ENCODE measurements at places on chromosomes 11 and 22.

DNA sequence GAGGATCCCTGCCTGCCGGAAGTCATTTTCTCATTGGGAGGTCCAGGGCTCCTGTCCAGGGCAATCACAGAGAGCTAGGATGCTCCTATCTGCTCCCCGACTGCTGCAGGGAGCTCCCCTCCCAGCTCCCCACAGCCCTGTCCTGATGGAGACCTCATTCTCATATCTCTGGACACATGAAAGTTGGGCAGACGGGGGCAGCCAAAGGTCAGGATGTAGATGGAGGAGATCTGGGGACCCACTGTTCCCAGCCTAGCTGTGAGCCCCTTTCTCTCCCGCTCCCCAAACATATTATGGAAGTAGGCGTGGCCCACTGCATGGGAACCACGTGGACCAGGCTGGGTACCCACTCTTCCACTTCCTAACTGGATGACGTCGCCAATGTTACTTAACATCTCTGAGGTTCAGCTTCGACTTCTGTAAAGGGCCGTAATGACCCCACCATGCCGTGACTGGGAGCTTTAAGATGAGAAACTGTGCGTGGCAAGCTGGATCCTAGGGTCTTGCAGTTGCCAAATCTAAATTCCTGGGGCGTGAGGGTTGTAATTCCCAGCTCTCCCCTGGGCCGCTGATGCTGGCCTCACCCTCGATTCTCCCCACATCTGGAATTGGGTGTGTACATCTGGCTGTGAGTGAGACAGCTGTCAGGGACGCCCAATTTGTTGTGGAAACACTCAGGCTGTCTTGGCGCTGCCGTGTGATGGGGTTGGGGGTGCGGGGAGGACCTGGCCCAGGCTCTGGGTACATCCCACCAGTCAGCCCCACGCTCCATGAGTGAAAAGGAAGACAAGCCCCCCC lies 1.8 kb downstream of the CDC42EP2 start:
- DNase-seq = no peak

DNA sequence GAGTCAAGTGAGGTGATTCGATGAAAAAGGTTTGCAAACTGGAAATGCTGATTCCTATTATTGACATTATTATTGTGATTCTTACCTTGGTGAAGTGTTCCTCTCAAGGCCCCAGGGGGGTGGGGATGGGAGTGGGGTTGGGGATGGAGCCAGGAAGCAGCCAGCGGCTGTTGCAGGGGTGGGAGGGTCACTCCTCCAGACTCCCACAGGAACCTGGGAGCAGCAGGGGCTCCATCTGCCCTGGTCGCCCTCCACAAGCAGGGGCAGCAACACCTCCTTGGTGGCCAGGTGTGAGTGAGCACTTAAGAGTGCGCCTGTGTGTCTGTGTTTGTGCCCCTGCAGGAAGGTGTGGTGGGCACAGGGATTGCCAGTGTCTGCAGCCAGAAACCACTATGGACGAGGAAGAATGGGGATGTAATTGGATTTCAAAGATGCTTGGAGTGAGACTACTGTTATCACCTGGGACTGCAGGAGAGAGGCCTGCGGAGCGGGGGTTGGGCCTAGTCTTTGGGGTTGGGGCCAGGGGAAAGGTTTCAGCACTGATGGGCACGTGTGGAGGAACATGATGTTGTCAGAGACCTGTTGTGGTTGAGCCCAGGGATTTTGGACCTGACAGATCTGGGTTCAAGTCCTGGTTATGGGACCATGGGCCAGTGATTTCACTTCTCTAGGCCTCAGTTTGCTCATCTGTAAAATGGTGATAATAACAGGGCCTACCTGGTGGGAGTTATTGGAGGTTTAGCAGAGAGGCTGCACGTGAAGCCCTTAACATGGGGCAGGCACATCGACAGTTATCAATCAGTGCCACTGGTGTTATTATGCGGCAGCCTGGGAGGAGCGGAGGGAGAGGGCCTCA lies 3.6 kb upstream of the TP53I11 start:
- no peak for DNase-seq

GRCh38 chr11:132158091-132158490 lies 787.7 kb downstream of the NTM start:
- DNase-seq = no peak

GRCh38 chr11:64226507-64227051 lies 505 bp downstream of the NUDT22 start:
- peak; percentile 15 for DNase-seq

DNA sequence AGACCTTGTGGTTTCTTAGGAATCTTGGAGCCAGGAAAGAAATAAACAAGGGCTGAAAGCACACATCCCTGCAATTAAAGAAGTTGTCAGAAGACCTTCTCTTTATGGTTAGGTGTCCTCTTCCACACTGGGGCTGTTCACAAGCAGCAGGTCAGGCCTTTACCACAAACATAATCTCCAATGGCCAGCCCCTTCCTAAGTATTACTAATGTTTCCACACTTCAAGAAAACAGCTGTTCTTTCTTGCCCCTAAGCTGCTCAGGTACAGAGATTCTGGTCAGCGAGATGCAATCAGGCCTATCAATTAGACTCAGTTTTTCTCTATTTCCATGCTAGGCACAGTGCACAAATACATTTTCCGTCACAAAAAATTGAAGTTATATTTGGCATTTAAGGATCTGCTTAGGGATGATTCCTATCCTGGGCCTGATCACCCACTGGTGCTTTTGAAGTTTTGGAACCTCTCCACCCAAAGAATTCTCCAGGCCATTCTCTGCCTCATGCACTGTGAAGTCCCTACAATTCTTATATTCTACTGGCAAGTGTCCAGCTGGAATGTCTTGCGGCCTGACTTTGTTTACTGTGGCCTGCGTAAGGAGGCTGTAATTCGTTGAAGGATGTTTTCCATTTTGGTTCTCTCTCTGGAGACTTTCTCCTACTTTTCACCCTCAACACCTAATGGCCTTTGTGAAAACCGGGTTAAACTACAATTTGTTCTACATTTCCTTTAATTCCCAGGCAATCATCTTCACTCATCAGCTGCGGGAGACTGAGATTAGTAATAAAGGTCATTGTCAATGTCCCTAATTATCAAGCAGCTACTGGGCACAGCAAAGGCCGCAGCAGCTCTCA lies 5.1 kb downstream of the PRAME start:
- no peak for DNase-seq
